ENCODE measurements at places on chromosomes 1 and 21.

GRCh38 chr1:40539338-40539737, 7.9 kb downstream of the ZNF684 start:
- no peak for DNase-seq

DNA sequence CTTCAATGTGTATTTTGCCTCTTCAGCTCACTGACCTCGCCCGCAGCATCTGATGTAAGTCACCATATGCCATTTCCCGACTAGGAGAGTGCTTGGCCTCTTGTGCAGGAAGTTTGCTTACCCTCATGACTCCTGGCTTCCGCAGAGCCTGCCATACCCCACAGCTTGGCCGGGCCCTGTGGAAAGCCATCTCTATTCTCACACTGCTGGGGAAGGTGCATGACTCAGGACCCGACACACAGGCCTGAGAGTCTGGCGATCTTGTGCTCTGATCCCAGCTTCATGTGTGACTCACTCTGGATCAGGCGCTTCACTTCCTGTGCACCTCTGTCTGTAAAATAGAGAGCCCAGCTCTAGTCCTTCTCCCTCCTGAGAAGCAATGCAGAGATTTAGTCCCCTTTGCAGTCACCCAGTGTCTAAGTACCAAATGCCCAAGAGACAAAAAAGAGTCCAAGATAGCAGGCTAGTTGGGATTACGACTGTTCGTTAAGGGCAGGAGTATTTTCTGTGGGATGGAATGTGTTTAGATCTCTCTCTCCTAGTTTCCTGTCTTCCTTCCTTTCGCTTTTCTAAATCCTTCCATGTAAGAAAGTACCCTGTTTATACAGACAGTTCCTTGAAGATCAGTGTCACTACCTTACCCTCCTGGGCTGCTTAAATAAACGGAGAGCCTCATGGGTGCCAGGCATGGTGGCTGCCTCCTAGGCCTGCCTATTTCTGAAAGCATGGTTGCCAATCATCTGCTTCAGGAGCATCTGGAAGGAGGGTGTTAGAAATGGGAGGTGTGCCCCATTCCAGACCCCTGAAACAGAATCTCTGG, 62.8 kb upstream of the KIF26B start:
- DNase-seq: no peak

GRCh38 chr1:200392625-200393185, 17.1 kb downstream of the ZNF281 start:
- DNase-seq: no peak

- no peak for DNase-seq
Measured at GRCh38 chr1:10553118-10553517, 78.4 kb downstream of the PEX14 start.
